ENCODE measurements at places on chromosomes 11 and 22.

DNA sequence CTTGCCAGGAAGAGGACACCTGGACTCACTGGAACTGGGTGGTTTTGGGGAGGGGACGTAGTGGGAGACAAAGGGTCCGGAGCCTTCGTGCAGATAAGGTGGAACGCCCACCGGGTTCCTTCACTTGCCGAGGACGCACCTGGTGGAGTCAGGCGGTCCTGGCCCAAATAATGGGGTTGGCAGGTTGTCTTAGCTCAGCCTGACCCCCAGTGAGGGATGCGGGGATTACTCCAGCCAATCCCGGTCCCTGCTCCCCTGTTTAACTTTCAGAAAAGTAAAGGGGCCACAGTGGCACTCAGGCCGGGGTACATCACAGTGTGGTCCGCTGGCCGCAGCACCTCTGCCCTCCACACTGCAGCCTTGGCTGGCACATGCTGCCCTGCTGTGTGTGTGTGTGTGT lies 18.0 kb downstream of the A4GALT start:
- H3K36me3 ChIP-seq, result no peaks in the 10 kb centered on the region
- DNase-seq, result no peak
- H3K4me1 ChIP-seq, result no peaks in the 10 kb centered on the region

DNA sequence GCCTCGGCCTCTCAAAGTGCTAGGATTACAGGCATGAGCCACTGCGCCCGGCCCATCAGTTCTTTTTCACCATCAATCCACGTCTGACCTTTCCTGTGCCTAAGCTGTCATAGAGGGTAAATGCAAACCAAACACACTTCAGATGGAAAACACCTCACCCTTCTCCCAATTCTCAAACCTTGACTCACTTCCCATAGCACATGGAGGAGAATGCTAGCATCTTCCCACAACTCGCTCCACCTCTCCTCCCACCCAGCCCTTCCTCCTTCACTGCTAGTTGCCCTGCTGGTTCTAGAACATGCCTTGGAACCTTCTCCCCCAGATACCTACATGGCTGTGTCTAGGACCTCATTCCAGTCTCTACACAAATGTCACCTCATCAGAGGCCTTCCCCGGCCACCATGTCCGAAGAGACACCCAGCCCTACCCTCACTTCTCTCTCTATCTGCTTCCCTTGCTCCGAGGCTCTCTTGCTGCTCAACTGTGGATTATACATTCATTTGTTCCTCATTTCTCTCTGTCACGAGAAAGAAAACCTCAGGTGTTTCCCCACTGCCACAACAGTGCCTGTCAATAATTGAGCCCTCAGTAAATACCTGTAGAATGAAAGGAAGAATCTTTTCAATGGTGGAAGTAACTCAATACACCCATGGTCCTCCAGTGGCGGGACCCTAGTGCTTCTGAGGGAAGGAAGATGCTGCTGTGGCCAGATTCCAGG lies 21.3 kb upstream of the NCF4 start:
- no peak overlapping the region for H3K4me3 ChIP-seq
- no peak overlapping the region for H3K27ac ChIP-seq
- no peaks in the 10 kb centered on the region for H3K36me3 ChIP-seq
- peaks cover 48% of the 10 kb centered on the region for H3K27me3 ChIP-seq
- no peak for DNase-seq
- H3K4me1 ChIP-seq, result peaks cover 9% of the 10 kb centered on the region

DNA sequence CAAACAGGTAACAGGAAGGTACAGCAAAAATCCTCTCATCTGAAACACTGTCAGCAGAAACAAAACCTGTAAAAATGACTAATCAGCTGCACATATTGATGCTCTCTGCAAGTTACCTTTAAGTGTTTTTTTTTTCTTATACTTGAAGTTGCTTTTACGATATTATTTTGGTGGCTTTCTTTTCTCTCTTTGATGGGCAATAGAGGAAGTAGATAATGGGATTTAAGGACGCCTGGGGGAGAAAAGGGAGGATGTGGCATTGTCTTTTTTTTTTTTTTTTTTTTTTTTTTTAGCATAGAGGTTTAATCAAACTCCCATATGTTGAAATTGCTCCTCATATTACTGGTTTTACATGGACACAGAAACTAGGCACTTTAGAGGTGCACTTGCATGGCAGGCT lies 11.4 kb upstream of the ADSL start:
- peaks cover 72% of the 10 kb centered on the region for H3K4me1 ChIP-seq
- no peaks in the 10 kb centered on the region for H3K27me3 ChIP-seq
- peaks cover 45% of the 10 kb centered on the region for H3K36me3 ChIP-seq
- H3K4me3 ChIP-seq, result peak overlapping the region; percentile 57

DNA sequence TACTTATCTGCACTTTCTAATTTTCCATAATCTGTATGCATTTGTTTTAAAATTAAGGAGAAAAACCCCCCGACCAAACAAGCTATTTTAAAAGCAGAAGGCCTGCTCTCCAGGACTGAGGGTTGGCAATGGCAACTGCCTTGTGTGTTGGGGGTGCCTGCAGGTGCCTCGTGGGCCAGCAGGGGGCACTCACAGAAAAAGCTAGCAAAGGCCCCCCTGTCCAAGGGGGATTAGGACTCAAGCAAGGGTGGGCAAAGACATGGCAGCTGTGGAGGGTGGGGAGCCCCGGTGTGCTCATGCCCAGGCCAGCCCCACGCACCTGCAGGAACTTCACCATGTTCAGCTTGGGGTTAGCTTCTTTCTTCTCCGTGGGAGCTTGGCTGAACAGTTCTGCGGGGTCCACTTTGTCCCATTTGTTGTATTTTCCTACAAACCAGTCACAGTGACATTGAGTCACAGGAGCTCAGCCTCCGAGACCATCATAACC lies 10.3 kb downstream of the TOP3B start:
- no peak overlapping the region for H3K4me3 ChIP-seq
- no peak overlapping the region for H3K27ac ChIP-seq
- no peaks in the 10 kb centered on the region for H3K27me3 ChIP-seq
- H3K4me1 ChIP-seq, result no peaks in the 10 kb centered on the region

DNA sequence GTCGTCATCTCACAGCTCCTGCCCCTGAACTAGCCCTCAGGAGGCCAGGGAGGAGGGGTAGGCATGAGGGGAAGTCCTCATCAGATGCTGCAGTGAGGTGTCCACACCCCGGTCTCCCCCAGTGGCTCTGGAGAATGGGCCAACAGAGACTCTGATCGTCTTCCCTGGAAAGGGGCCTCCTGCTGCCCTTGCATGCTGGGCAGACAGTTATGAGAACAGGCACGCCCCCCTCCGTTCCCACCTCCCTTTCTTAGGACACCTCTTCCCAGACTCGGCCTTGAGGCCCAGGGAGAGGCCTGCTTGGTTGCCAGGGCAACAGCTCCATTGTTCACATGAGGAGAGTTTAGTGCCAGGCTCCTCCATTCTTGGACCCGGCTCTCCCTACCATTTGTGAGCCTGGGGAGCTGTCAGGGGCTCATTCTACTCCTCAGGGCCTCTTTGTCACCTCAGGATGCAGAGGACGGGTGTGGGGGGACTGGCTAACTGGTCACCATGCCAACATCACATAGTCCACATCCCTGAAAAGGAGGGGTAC lies 157.7 kb downstream of the TTC17 start:
- no peak for DNase-seq
- H3K4me3 ChIP-seq, result no peak overlapping the region
- H3K36me3 ChIP-seq, result no peaks in the 10 kb centered on the region
- H3K27me3 ChIP-seq, result no peaks in the 10 kb centered on the region
- H3K27ac ChIP-seq, result no peak overlapping the region
- H3K4me1 ChIP-seq, result no peaks in the 10 kb centered on the region

All from activated CD8-positive, alpha-beta T cell treated with anti-CD3 and anti-CD28 coated beads, Interleukin-2, amount 10 ng/mL, durations not matched to agents 7 days and 5 days (primary cell).